Amniotic stem cell (primary cell): ENCODE measurements at places on chromosomes 4 and X.

GRCh38 chr4:119697887-119698393, 69.3 kb upstream of the PDE5A start:
- no peak for DNase-seq

GRCh38 chrX:20906571-20906970, 467.6 kb upstream of the CNKSR2 start:
- no peak for DNase-seq

DNA sequence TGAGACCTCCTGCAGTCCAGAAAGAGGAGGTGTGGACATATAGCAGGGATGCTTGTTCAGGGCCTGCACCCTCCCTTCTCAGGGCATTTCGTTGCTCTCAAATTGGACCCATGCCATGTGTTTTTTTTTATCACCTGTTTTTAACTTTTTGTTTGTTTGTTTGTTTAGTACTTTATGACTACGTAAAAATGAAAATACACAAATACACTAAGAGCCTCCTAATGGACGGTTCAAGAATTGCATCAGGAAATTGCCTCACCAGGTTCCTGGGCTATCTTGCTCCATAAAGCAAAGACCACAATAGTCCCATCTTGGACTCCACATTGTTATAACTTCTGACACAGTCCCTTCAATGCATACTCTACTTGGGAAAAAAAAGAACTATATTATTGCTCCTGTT, 1685.9 kb upstream of the TENM3 start:
- no peak for DNase-seq

GRCh38 chr4:14110407-14110806, 482.9 kb upstream of the BOD1L1 start:
- peak; percentile 42 for DNase-seq

DNA sequence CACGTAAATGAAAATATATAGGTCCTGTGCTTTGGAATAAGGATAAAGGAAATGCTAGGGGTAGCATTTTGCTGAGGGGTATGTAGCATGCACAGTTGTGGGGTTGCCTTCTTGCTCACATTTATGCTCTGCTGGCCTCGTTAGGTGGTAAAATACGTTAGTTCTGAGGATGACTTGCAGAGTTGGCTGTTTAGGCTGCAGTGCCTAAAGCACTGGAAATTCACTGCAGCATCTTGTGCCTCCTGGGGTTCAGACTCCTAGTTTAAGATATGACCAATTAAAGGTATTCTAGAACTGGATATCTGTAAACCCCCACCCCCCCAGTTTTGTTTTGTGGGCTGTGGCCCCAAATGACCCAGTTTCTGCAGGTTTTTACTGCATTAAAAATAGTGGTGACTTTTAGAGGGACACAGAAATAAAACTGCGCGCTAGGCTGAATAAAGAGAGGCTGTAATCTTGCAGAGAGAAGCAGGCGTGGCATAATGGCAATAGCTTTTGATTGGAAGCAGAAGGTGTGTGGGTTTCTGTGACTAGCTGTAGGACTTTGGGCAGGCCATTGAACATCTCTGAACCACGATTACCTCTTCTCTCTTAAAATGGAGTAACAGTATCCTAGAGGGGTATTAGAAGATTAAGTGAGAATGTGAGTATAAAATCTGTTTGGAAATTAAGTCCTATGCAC, 79.3 kb downstream of the REPS2 start:
- DNase-seq: no peak

DNA sequence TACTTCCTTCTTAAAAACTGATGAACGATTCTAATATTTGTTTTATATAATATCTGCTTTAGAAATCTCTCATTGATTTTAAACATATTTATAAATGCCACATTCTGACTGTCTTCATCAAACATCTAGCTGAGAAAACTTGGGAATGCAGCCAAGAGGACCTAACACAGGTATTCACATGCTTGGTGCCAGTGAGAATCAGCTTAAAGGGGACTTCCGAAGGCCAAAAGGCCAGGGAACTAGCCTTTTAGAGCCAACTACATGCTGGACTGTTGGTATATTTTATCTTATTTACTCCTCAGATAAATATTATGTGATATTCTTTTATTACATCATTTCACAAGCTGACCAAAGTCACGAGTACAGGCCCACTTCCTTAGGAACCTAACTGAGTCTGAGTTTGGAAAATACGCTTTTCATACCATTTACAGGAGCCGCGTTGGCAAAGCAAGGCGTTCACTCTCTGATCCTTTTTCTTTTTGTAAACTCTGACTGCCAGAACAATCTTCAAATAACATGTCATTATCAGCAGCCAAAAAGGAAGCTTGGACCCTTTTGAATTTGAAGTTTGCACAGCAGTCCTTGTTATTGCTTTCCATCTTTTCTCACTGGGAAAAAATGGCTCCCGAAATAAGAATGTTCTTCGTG, 41.1 kb upstream of the PDLIM3 start:
- no peak for DNase-seq

DNA sequence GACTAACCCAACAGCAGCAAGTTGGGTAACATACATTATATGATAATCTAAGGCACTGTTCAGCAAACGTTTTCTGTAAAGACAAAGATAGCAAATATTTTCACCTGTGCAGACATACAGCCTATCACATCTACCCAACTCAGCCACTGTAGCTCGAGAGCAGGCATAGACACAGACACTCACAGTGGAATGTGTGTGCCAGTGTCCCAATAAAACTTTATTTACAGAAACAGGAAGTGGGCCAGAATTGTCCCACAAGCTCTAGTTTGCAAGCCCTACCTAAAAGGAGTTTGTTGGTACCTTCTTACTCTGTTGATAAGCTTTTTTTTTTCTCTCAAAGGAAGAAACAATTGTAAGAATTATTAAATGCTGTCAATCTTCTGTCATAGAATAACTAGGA, 11.9 kb upstream of the FAM9A start:
- DNase-seq: no peak

DNA sequence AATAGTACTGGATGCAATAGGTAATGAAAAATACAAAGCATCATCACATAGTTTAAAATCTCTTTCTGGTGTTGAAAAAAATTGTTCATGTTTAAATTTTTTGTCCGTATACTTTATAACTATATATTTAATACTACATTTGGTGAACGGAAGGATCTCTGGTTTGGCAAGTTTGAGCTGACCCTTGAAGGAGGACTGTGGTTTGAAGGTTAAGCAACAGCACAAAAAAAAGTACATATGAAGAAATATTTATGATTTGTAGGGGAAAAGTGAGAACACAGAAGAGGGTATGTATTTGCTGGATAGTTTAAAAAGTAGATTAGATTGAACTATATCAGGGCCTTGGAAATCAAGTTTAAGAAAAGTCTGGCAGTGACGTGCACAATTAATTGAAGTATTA, 13.3 kb downstream of the SRP72 start:
- no peak for DNase-seq

DNA sequence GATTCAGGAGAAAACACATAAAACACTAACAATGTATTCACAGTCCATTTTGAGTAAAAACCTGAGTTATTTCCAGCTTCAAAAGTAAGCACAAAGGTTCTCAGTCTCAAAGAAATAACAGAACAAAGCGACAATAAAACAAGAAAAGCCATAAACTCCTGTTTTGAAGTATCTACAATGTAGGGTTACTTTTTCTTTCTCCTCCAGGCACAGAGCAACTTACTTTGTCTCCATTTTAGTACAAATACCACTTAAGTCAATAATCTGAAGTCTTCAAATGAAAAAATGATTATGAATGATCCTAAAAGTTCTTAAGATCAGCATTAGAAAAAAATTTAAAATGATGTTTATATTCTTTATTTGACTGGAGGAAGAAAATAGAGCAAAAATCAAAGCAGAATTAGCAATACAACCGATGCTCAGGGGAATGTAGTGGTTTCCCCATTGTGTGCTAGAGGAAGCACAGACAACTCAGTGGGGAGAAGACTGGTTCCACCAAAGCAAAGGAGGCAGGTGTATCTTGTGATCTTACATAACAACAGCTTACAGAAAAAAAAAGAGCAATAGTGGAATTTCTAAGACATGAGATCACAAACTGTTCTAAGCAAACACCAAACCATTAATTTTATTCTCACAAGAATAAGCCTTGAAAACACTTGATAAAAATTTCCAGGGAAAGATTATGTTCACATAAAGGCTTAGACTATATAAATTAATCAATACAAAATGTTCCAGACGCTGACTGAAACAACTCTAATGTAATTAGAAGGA, 35.1 kb downstream of the EPHA5 start:
- no peak for DNase-seq

- no peak for DNase-seq
Observed at GRCh38 chr4:6169239-6169638, 31.1 kb downstream of the JAKMIP1 start.

- DNase-seq: no peak
Observed at GRCh38 chr4:150540959-150541360, 41.0 kb upstream of the MAB21L2 start.

DNA sequence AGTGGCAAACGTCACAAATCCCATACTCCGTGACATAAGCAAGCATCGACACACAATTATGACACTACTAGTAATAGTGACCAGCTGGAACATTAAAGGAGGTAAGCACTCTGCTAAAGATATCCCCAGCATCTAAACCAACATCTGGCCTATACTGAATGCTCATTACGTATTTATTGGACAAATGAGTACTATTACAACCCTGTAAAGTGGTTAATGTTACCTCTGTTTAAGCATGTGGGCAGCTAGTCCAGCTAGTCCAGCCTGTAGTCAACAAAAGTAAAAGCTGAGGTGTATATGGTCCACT, 419 bp upstream of the RPGR start:
- no peak for DNase-seq

GRCh38 chrX:39873117-39873516, 224.6 kb downstream of the BCOR start:
- DNase-seq: no peak

GRCh38 chr4:180792541-180792940, 1450.7 kb upstream of the TENM3 start:
- DNase-seq: no peak

GRCh38 chr4:2339458-2340271, 77.8 kb upstream of the MXD4 start:
- no peak for DNase-seq

GRCh38 chr4:55125087-55125721, at the start of gene KDR:
Gene KDR, minus strand, starts transcription at chr4:55125595. Its CDS starts 302 bp downstream, at chr4:55125293.
- DNase-seq: no peak

- DNase-seq: no peak
Observed at GRCh38 chrX:7065473-7065872, 82.0 kb upstream of the STS start.

GRCh38 chr4:68864438-68865187, 48.8 kb downstream of the UGT2B10 start:
- DNase-seq: no peak

DNA sequence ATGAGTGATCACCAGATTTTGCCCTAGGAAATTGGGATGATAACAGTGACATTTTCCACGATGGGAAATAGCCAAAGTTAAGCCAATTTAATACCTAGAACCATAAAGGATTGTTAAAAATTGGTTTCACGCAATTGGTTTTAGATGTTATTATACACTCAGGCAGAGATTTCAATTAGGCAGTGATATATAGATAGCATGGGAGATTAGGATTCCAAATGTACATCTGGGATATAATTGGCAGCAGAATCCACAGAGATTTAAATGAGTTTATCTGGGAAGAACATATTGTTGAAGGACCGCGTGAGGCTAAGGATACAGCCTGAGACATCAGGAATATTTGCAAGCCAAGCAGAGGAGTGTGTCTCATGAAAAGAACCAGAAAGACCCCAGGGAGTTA, 351.6 kb downstream of the GPM6A start:
- no peak for DNase-seq

DNA sequence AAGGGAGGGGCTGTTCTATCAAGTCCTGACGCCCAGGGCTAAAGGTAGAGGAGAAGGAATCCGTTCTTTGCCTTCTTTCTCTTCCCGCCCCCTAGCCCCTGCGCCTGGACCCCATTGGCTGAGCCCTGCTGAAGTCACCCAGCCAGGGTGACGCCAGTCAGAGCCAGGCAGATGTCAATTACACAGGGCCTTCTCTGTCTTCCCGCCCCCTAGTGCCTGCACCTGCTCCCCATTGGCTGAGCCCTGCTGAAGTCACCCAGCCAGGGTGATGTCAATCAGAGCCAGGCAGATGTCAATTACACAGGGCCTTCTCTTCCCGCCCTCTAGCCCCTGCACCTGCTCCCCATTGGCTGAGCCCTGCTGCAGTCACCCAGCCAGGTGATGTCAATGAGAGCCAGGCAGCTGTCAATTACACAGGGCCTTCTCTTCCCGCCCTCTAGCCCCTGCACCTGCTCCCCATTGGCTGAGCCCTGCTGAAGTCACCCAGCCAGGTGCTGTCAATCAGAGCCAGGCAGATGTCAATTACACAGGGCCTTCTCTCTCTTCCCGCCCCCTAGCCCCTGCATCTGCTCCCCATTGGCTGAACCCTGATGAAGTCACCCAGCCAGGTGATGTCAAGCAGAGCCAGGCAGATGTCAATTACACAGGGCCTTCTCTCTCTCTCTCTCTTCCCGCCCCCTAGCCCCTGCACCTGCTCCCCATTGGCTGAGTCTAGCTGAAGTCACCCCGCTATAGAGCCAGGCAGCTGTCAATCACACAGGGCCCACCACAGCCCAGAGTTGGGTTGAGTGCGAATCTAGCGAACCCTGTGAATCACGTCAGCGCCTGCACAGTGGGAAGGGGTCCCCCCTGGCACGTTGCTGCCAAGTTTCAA, 46.4 kb downstream of the ASMT start:
- DNase-seq: no peak

DNA sequence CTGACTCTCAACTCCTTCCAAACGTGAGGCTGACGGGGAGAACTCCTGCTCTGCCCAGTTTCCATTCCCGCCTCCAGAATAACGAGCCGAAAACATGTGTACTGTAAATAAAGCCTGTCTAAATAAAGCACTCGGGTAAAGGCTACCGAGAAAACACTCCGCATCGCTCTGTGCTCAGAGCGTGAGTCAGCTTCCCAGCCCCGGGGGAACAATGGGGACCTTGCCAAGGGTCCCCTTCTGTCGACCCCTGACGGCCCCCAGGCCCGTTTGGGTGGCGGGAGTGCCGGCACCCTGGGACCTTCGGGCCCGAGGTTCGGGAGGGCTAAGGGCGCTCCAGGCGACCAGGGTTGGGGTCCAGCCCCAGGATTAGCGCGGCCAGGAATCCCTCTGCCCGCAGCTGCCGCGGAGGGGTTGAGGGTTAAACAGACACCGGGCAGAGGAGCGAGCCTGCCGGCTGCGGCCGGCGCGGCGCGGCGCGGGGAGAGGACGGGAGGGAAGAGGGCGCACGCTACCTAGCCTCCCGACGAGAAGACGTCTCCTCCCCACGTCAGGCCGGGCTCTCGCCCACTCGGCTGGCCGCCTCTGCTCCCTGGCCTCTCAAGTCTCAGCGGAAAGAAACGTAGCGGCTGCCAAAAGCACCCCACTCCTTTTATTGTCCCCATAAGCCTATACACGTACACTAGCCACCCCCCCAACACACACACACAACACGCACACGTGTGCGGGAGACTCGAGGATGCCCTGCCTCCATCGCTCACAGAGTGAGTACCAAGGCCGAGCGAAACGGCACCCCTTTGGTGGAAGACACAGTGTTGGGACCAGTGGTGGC, 85.5 kb downstream of the BCOR start:
- peak; percentile 0 for DNase-seq

- no peak for DNase-seq
Observed at GRCh38 chr4:34422472-34423175, 1821.7 kb downstream of the ARAP2 start.
